Right atrium auricular region (tissue), 2 donors: ENCODE measurements at places on chromosomes 7 and 10. TPM values are rescaled to one million over a fixed set of nuclear protein-coding genes. Genes with fewer than 3 reads are reported as not detected.

The SP8 gene
- total RNA-seq, result not detected

The SLIT1 gene
- not detected for total RNA-seq

The GRM3 gene
- not detected for total RNA-seq

The NKX1-2 gene
- total RNA-seq, result not detected

The SPDYE16 gene
- total RNA-seq, result not detected

The AKR1C8 gene
- not detected for total RNA-seq
